ENCODE measurements at places on chromosomes 2 and 18.
A peak's percentile ranks its signal among the peaks of the same experiment; 100 is the strongest.

- no peak for DNase-seq
These were observed 16.9 kb upstream of the SULT1C2 start for GRCh38 chr2:108271691-108272253.

GRCh38 chr2:206368933-206369569 lies 74.3 kb upstream of the ADAM23 start:
- DNase-seq = peak; percentile 53

- no peak for DNase-seq
These were observed 10.1 kb downstream of the IWS1 start for GRCh38 chr2:127516041-127516762.

DNA sequence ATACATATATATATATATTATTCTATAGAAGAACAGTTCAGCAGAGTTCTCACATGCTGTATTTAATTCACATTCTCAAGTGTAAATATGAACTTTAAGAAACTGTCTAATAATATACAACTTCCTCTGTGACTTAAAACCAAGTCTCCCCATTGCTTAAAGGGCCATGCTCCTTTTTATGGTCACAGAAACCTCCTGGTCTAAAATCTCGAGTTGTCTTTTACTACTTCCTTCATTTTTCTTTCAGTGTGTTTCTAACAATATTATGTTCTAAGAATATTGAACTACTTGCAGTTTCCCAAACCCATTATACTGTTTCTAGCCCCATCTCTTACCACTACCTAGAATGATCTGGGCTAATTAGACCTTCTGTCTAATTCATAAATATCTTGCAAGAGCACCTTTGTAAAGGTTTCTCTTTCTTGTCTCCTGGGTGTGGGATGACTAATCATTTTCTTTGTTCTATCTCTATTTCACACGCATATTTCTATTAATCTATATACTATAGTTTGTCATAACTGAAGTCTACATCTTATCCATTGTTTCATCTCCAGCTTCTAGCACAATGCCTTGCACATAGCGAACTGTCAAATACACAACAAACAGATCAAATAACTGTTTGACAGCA lies 48.8 kb downstream of the ERBB4 start:
- no peak for DNase-seq

DNA sequence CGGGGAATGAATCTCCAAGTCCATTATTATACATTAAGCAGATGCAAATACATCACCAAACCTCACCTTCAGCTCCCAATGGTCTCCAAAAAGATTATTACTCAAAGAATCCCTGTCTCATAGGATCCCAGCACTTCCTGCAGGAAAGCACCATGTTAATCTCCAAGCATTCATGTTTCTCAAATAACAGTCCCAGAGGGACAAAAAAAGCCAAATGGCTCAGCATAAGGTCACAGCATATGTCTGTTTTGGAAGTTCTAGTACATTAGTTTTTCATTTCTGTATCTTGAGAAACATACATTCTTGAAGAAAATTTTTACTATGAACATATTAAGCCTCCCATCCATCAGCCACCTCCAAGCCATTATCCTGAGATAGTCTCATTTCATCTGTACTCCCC lies 103.3 kb downstream of the METTL4 start:
- no peak for DNase-seq

- peak; percentile 93 for DNase-seq
These were observed at the start of gene ZNF521 for GRCh38 chr18:25351777-25352628. Gene ZNF521 (minus strand): TSS chr18:25352166. CDS start chr18:25350946, 1,220 bp downstream.

DNA sequence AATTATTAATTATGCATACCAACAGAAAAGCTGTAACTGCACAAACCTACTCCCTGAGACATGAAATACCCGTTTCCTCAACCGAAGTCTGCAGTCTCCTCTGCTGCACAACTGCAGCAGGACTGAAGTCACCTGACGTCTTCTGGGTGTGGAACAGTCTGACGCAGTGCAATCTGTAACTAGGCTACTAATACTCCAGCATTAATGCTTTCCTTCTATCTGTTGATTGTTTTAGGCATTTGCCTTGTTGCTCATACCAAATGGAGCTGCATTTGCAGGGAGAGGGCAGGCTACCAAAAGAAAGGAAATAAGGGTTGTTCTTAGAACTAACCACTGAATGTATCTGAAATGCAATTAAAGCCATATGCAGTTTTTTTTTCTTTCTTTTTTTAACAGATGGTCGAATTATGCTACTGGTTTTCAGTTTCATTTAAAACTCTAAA lies 40.1 kb downstream of the RTN4 start:
- DNase-seq = peak; percentile 15

DNA sequence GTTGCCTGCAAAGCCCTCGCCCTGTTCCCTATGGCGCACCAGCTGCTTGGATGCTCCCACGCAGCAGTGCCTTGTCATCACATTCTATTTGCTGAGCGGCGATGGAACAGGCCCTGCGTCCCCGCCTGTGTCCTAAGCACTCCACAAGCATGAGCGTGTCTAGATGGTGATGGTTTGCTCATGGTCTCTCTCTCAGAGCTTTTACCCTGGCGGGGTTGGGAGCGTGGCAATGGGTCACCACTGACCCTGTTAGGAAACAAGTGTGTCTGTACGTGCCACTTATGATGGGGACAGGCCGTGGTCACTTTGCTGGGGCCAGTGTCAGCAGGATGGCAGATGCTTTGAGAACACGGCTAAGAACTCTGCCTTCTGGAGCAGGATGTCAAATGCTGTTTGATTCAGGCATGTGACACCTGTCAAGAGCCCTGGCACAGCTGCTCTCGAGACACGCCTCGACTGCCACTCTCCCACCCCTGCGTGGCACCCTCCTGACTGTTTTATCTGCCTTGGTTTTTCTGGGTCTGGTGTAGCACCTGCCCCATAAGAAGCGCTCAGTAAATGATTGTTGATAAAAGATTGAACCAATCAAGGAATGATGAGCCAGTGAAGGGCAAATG lies 44.2 kb downstream of the RRM2 start:
- no peak for DNase-seq

GRCh38 chr2:156908825-156909224 lies 348.7 kb upstream of the GALNT5 start:
- DNase-seq = no peak

DNA sequence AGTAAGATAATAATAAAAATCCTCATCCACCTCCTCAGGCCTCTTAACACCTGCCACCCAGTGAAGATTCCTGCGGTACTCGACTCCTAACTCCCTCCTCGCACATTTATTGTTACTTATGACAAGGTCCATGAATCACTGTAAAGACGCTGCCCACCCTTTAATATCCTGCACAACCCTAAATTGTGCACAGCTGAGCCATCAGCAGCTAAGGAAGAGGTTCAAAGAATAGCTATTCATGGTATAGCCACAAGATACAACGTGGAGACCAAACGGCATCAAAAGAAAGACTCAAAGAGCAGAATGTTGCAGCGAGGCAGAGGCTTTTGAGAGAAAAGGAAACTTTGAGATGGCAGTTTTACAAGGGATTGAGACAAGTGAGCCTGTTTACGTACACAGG lies 266.3 kb downstream of the SATB2 start:
- no peak for DNase-seq

- no peak for DNase-seq
These were observed 27.7 kb downstream of the ADRA2B start for GRCh38 chr2:96088340-96089335.

GRCh38 chr2:224286923-224287322 lies 115.0 kb downstream of the FAM124B start:
- no peak for DNase-seq

DNA sequence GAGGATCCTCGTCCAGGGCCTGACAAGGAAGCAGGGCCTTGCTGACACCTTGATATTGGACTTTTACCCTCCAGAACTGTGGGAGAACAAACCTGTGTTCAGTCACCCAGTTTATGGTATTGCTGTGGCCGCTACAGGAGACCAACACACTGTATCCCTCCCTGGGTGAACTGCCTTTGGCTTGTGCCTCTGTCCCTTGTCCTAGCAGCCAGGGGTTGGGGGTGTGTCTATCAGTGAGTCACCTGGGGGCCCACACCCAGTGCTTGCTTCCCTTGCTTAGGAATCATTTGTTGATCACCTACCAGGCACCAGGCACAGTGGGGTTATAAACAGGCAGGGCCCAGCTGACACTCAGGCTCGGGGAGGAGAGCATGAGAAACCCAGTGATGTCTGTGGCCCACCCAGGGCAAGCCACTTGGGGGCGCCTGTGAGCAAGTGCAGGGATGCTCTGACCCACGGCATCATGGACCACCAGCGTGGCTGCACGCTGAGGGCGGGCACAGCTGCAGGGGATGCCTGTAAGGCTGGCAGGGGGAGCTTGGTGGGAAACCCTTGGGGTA lies 17.1 kb downstream of the TMEM185B start:
- DNase-seq = peak; percentile 31

- no peak for DNase-seq
These were observed 51.7 kb downstream of the NOP58 start for GRCh38 chr2:202317080-202317857.

- peak; percentile 52 for DNase-seq
These were observed 96.7 kb downstream of the TMEM163 start for GRCh38 chr2:134621939-134622705.

DNA sequence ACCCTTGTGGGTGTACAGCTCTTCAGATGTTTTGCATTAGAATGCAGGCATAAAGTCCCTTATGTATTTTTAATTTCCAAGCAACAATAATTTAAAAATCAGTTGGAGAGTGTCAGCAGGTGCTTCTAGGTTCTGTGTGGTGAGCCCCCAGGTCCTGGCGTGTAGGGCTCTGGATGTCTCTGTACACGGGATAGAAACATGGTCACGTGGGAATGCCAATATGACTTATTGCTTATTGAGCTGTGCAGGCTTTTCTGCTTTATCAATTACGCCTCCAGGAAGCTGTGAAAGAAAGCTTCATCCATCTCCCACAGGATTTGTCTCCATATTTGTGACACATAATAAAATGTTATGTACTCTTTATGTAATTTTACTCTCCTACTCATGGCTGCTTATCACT lies 37.8 kb downstream of the PRELID3A start:
- no peak for DNase-seq

GRCh38 chr18:62659698-62660097 lies 55.6 kb upstream of the PHLPP1 start:
- peak; percentile 50 for DNase-seq

DNA sequence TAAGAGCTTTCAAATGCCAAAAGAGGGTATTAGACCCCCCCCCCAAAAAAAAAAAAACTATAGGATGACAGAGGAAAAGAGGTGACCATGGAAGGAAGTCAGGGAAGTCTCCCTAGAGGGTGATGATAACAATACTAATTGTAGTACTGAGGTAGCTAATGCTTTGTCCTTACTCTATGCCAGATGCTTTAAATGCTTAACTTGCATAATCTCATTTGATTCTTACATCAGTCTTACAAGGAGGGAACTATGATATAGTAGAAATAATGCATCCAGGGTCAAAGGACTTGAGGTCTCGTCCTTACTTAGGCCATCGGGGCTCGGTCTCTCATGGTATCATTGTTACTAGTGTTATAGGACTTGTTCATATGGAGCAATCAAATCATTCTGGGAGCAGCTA lies 9.1 kb downstream of the IDH1 start:
- no peak for DNase-seq

DNA sequence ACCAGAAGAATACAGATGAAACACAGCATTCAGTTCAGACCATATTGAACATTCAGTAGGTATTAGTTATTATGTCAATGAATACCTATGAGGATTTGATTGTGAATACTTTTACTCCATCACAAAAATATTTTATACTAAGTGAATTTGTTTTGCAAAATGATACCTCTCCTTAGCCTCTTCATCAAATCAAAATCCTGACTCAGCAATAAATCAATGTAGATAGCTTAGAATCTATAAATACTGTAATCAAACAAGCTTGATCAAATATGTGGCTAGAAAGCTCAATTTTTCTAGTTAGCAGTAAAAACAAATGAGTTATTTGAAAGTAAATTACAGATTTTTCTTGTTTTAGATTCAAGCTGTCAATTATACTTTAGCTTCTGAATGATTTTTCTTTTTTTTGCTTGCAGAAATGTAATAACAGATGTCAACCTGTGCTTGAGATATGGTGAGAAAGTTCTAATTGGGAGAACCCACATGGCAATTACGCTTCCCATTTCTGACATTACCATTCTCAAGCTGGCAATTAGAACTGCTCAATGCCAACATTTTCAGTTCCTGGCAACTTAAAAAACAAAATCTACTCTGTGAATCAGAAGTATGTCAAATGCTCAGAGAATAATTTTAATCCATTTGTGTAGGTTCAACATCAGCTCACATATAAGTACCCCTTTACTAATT lies 109.6 kb downstream of the PRELID3A start:
- no peak for DNase-seq

- DNase-seq = no peak
These were observed 115.1 kb downstream of the ANKRD44 start for GRCh38 chr2:197195518-197195917.

DNA sequence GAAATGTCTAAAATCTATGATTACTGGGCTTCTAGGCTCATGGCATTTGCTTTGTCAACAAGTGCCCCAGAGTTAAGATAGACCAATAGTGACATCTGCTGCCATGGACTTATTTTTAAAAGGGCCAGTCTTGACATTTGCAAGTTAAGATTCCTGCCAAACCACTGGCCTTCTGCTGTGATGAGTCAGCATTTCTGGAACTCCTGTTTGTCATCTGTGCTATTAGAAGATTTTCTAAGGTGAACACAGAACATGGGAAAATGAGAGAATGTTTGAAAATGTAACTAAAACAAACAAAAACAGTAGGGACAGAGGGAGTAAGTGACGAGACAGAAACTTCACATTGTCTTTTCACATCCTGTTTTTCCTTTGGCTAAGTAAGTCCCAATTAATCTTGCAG lies 93.7 kb upstream of the WDR75 start:
- no peak for DNase-seq

DNA sequence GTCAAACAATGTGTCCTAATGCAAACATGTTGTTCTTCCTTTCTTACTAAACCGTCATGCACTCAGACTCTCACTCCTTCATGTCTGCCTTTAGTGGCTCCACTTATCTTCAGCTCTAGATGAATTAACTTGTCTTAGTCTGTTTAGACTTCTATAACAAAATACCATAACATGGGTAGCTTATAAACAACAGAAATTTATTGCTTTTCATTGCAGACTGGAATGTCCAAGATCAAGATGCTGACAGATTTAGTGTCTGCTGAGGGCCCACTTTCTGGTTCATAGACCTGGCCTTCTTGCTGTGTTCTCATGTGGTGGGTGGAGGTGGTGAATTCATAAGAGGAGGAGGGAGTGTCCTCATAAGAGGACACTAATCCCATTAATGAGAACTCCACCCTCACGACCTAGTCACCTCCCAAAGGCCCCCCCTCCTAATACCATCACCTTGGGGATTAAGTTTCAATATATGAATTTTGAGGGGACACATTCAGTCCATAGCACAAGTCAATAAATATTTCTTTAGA lies 32.3 kb downstream of the RALBP1 start:
- DNase-seq = no peak

DNA sequence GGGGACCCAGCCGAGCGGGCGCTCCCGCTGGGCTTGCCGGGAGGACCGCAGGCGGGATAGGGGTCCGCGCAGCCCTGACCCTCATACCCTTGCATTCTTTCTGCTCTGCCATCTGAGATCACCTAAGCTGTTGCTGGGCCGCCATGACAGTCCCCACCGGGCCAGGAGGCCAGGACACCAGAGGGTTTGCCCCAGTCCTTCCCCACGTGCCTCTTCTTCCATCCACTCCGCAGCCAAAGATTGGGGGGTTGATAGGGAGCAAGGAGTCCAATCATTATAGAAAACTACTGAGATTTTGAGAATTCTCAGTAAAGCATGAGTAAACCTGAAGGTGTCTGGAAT lies 453 bp upstream of the GRB14 start:
- peak; percentile 39 for DNase-seq
